Left lung (tissue), 14 donors: ENCODE measurements at places on chromosomes 11 and 22. TPM values are rescaled to one million over a fixed set of nuclear protein-coding genes. Genes with fewer than 3 reads are reported as not detected.

Gene MLC1
- polyA plus RNA-seq = 3.0 TPM

Gene RTN4RL2
- polyA plus RNA-seq = 2.6 TPM

Gene MS4A12
- polyA plus RNA-seq = not detected

Gene CATSPERZ
- not detected for polyA plus RNA-seq

Gene CRACR2B
- polyA plus RNA-seq = 14.2 TPM

Gene PTPRCAP
- polyA plus RNA-seq = 2.6 TPM

- no peak for DNase-seq
These were observed 39.5 kb upstream of the SLC5A12 start for GRCh38 chr11:26761361-26761809.

DNA sequence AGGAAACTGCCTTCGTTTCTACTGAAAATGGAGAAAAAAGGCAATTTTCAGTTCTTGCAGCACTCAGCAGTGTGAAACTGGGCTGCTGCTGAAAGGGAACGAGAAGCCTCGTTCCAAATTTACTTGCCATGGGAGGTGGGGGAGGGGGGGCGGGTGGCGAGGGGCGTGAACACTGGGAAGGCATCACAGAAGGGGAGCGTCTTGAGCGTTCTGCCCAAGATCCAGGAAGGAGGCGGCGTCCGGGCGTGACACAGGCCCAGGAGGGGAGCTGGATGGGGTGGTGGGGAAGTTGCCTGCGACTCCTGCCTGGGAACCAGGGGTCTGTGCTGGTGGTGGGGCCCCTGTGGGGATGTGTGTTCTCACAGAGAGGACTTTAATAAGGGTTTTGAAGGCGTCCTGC, 213.5 kb downstream of the CTTN start:
- no peak for DNase-seq

DNA sequence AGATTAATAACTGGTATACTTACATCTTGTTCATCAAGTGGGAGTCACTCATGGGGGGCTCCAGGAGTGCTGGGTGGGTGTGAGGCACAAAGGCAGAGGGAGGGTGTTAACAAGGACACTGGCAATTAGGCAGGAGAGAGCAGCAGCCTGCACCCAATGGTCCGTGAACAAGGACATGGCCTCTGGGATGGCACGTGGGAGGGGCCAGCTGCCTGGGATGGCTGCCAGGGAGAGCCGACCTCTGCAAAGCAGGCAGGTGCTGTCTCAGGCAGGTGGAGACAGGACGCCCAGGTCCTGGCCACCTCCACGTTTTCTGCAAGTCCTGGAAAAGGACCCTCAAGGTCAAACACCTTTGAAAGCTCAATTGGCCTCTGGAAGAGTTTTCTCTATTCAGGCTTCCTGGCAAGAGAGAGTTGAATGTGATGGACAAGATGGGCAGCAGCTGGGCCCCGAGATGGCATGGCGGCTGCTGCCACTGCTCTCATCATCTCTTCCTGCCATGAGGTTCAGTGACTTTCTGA, 257.1 kb downstream of the BUD13 start:
- DNase-seq = no peak

- DNase-seq = no peak
These were observed 406.3 kb downstream of the ETS1 start for GRCh38 chr11:128181088-128181480.

DNA sequence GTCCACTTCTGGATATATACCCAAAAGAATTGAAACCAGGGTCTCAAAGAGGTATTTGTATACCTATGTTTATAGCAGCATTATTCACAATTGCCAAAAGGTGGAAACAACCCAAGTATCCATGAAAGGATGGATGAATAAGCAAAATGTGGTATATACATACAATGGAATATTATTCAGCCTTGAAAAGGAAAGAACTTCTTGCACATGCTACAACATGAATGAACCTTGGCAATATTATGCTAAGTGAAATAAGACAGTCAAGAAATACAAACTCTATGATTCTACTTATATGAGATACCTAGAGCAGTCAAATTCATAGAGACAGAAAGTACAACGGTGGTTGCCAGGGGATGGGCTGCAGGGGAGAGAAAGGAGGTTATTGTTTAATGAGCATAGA, 21.6 kb upstream of the PAK1 start:
- no peak for DNase-seq

DNA sequence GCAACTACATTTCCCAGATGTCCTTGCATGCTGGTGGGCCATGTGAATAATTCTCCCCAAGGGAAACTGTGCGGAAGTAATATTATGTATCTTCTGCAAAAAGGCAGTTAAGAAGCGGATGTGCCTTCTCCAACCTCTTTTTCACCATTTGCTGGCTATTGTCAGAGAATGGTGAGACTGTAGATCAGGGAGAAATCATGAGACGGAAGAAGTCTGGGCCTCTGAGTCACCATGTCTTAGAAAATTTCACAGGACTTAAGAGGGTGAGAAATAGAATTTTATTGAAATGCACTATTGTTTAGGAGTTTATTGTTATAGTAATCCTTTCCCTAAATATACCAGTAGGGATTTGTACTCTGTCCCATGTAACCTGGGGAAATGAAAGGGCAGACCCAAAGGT, 298.7 kb upstream of the ZC3H12C start:
- DNase-seq = no peak

GRCh38 chr22:37610480-37611129, 2.0 kb downstream of the GGA1 start:
- peak; percentile 82 for DNase-seq

DNA sequence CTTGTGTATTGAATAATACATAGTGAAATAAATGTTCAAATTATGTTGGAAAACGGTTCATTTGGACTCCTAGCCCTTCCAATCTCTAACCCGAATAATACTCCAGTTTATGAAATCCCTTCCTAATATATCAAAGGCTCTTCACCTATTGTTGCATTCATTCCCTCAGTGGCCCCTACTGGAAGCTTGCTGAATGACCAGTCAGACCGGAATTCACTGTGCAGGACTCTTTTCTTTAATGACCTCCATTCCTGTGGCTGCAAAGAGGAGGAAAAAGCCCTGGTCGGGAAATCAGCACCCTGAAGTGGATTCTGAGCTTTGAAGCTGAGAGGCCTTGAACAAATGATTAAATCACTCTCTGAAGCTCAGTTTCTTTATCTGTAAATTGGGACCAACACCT, 19.1 kb upstream of the RCN1 start:
- peak; percentile 64 for DNase-seq

DNA sequence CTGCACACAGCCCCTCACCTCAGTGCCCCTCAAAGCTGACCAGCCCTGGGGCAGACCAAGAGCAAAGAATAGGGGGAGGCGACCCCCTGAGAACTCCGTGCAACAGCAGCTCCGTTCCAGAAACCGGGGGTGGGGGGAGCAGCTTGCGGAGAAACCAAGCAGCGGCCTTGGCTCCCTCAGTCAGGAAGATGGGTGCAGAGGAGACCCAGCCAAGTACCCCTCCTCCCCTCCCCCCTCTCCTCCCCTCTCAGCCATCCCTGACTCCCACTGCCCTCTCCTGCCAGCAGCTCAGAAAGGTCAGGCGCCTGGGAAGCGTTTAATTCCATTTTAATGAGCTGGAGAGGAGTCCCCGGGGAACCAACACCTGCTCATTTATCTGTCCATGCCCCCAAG, 78.9 kb downstream of the PDE2A start:
- DNase-seq = no peak

DNA sequence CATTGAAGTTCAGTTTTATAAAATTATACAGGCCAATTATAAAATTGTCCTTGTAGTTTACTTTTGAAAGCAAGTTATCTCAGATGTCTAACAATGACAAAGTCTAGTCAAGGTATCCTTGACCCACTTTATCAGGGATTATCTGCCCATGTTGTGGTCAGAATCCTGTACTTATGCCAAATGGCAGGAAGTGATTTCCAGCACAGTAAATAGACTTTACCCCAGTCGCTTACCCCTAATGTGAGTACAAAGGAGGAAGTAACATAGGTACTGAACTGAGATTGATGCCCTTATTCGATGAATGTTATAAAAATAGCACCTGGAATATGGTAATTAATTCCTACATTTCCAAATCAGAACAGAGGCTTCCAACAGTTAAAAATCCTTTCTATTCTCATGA, 355.7 kb downstream of the CNTN5 start:
- no peak for DNase-seq

- no peak for DNase-seq
These were observed 112.7 kb downstream of the SHANK2 start for GRCh38 chr11:71139516-71140205.

GRCh38 chr11:100105982-100106358, 581.1 kb upstream of the ARHGAP42 start:
- no peak for DNase-seq

DNA sequence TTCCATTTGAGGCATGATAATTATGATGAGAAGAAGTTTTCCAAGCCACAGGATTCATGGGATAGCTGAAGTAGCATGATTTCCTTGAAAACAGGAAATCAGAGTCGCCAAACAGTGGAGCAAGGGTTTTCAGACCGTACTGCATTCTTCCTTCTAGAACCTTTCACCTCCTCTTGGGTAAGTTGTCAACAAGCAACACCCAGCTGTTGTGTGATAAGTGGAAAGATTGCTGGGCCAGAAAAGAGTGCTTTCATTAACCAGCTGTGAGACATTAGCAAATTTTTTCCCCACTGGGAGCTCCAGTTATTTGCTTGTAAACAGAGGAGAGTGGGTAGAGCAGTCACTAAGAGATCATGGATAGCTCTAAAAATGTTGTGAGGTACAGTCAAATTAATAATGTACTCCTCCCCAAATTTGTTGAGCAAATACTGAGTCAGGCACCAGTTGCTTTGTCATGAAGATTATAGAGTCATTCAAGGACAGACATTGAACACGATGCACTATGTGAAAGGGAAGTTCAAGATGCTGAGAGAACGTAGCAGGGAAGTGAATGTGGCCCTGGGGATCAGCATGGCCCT, 11.7 kb upstream of the MPEG1 start:
- no peak for DNase-seq

GRCh38 chr22:32830473-32830872, 29.0 kb downstream of the TIMP3 start:
- no peak for DNase-seq

DNA sequence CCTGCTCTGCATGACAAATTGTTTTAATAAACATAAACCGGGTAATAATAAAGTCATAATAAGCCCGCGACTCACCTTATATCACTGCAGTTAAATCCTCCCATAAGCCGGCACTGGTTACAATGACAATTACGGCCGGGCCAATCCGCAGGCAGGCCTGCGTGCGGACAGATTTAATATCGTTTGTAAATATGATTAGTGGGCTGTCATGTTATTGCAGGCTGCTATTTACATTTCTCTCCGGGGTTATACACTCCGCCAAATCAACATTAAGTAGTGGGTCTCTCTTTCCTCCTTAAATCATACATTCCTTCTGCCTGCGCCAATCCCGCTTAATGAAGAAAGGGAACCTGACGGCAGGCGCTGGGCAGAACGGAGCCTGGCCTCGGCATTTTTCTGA, 51.8 kb upstream of the LMO1 start:
- no peak for DNase-seq

- DNase-seq = no peak
These were observed 12.4 kb downstream of the CAVIN3 start for GRCh38 chr11:6307876-6308275.

GRCh38 chr11:110921742-110922521, 209.7 kb upstream of the ARHGAP20 start:
- DNase-seq = peak; percentile 51

GRCh38 chr11:68167474-68167873, 45.6 kb downstream of the KMT5B start:
- no peak for DNase-seq

DNA sequence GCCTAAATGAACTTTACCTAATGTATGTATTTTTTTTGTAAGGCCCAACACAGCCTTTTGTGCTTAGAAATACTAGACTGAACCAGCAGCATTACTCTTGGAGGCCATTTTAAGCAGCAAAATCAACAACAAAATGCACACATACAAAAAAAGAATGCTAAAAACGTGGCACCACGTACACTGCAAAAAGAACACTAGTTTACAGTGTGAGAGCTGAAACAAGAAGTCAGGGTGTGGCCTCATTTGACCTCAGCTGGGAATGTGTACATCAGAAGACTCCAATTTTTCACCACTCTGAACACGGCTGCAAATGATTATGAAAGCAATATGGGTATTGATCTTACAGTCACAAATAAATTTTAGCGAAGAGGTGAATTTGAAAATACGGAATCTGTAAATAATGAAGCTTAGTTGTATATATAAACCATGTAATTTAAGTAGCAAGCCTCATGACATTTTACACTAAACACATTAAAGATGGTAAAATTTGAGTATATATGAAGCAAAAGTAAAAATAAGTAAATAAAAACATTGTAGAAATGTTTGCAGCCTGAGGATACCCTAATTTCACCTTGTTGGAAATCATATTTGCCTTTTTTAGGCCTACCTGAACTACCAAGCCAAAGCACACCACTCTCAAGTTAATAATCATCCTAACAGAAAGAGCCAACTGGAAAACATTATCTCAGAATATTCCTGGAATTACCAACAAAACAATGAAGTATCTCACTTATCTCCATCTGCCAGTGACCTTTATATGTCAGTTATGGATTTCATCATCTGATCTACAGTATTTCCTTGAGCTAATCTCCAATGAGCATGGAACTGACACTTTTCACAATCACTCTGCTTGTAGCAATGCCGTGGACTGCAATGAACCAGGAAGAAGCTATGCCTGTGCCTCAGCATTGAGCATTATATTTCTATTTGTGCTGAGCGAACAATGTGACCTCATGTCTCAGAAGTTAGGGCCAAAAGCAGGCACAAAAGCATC, 319.5 kb upstream of the FAT3 start:
- DNase-seq = no peak

- no peak for DNase-seq
These were observed 32.4 kb upstream of the ARHGAP32 start for GRCh38 chr11:129224538-129224937.

GRCh38 chr11:27129686-27130085, 89.1 kb downstream of the BBOX1 start:
- DNase-seq = no peak

DNA sequence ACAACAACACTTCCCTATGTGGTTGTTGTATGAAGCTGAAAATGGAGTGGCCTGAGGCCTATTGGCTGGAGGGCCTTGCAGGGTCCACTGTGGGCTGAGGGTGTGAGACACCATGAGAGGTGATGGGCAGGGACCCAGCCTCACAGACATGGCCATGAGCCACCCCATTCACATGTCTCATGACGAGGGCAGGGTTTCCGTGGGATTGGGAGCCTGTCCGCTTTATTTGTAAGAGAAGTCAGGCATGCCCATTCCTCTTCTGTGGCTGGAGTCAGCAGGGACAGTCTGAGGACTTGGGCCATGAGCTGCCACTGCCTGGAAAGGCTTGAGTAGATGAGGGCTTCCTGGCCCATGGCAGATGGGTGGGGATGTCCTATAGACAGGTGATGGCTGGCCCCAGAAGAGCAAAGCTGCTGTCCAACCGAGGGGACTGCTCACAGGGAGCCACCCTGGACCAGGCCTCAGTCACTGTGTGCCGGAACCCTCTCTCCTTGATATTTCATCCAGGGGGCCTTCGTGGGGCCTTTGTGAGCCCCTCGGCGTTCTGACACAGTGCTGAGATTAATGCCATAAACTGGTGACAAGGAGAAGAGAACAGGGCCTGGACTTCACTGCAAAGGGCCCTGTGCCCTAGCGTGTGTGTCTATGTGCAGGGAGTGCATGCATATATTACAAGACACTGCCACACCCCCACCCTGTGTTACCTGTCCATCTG, 971.9 kb downstream of the BRD1 start:
- DNase-seq = no peak
